Right hindlimb (tissue), 1 donor: ENCODE measurements at places on chromosomes 11 and 22.
A peak's percentile ranks its signal among the peaks of the same experiment; 100 is the strongest.

GRCh38 chr22:42716649-42717127 is 4.0 kb downstream of the A4GALT start:
- no peak for DNase-seq

DNA sequence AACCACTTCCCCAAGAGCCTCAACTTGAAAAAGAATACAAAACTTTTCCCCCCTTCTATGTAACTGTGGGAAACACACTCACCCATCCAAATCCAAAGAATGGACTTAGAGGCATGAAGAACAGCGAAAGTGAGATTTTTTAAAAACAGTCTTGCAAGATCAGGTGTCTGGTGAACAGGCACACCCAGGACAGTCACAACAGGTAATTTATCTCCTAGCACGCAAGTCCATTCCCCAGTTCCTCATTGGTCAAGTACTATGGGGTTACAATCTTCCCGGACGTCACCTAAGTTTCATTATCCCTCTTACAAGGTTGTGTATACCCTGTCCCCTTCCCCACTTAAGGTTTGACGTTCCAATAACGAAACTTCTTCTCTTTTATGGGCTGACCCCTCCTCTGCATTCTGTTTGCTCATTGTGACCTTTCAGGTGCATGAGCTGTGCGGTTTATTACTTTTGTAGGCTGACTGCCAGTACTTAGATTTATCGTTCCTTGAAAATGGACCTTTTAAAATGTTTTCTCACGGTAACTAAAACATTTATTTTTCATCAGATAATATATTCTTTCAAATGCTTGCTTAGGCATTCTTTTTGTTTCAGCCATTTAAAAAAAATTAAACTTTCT is 1401.9 kb downstream of the FAM181B start:
- no peak for DNase-seq

DNA sequence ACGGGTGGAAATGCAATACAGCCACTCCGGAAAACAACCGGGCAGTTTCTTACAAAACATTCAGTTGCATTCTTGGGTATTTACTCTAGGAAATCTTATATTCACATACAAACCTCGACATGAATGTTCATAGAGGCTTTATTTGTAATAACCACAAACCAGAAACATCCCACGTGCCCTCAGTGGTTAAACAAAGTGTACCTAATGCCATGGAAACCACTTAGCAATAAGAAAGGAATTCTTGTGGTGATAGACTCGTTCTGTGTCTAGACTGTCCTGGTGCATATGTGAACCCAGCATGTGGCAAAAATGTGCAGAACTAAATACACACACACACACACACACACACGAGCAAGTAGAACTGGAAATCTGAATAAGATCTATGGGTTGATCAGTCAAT is 1073.3 kb downstream of the TBC1D22A start:
- no peak for DNase-seq

DNA sequence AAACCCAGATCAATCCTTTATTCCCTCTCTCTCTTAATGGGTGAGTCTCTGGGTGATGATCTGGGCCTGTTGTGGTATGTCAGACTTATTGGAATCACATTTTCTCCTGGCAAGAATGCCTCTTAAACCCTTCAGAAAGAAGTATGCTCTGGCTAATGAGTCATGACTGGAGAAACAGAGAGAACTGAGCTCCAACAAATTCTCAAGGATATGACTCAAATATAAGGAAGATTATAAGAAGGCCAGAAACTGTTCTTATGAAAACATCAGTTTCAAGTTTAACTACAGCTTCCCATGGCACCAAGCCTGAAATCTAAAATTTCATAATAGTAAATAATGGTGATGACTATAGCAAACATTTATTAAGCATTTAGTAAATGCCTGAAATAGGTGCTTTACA is 83.9 kb downstream of the OR5AK2 start:
- DNase-seq: no peak

- no peak for DNase-seq
Observed at GRCh38 chr11:846496-847098, 3.9 kb downstream of the TSPAN4 start.

GRCh38 chr11:30107899-30108298 is 91.1 kb upstream of the KCNA4 start:
- DNase-seq: no peak

GRCh38 chr11:48041877-48042695 is 61.7 kb downstream of the PTPRJ start:
- DNase-seq: no peak

GRCh38 chr11:60858731-60859464 is 3.1 kb upstream of the PTGDR2 start:
- DNase-seq: no peak

DNA sequence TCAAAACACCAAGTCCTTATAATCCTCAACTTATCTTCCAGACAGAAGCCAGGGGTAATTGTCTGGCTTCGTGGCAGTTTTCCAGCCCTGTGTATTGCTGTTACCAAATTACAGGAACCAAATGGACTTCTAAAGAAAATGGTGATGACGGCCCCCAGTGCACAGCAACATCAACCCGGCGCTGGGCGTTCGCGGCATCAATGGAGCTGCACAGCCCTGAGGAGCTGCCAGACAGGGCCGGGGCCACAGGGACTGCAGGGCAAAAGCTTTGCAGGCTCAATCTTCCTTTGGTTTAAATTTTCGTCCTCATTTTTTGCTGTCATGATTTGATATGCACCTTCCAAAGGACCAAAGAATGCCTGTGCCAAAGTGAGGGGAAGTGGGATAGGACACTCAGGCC is 292.5 kb downstream of the BRD1 start:
- no peak for DNase-seq

DNA sequence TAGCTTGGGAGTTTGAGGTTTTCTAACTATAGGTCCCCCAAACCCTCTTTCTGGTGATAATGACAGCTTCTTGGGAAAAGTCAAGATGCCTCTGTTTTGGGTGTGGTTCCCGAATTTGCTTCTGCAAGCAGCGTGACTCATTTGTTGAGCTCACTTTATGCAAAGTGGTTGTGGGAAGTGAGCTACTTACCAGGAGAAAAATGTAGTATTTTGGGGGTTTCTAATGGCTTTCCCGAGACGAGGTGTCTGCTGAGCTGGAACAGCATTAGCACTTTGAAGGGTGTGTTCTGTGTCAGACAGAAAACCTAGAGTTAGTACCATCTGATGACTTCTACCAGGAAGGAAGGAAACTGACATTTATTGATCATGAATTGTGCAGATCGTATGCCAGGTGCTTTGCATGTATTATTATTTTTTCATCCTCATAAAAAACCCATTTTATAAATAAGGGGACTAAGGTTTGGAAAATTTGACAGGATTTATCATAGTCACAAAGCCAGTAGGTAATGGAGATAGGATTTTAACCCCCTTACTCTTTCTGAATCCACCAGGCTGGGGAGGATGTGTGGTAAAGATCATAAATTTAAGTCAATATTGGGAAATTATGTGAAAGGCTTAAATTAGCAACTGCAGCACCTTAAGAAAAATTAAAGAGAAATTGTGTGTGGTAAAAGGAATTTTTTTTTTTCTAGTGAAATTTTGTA is 108.8 kb upstream of the CD44 start:
- no peak for DNase-seq

DNA sequence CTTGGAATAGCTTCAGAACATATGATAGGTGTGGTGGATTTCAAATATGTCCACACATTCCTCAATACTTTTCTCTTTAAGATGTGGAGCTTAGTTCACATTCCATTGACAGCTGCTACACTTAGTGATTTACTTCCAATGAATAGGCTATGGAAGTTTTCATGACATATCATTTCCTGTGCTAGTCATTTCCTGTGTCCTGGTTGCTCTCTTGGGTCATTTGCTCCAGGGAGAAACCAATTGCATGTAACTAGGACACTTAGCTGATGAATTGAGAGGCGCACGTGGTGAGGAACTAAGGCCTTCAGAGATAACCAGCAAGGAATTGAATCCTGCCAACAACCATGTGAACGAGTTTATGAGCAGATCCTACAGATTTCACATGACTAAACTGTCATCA is 120.9 kb downstream of the SLC17A6 start:
- no peak for DNase-seq

GRCh38 chr22:26460202-26460601 is 23.4 kb downstream of the HPS4 start:
- no peak for DNase-seq

DNA sequence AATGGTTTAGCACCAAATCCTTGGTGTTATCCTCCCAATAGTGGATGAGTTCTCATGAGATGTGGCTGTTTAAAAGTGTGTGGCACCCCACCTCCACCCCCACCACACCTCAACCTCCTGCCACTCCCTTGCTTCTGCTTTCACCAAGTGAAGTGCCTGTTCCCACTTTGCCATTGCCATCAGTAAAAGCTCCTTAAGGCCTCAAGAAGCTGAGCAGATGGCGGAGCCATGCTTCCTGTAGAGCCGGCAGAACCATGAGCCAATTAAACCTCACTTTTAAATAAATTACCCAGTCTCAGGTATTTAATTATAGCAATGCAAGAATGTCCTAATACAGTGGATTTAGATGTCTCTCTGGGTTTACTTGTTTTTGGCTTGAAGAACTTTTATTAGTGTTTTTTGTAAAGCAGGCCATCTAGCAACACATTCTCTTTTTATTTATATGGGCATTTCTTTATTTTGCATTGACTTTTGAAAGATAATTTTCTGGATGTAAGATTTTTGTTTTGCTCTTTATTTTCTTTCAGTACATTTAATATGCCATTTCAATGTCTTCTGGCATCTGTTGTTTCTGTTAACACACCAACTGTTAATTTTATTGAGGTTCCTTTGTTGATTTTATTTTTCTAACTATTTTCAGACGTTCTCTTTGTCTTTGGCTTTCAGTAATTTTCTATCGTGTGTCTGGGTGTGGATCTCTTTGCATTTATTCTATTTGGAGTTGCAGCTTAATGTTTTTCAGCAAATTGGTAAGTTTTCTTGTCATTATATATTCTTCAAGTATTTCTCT is 724.5 kb upstream of the CNTN5 start:
- no peak for DNase-seq

GRCh38 chr11:1920128-1920908 is 815 bp downstream of the TNNT3 start:
- no peak for DNase-seq

DNA sequence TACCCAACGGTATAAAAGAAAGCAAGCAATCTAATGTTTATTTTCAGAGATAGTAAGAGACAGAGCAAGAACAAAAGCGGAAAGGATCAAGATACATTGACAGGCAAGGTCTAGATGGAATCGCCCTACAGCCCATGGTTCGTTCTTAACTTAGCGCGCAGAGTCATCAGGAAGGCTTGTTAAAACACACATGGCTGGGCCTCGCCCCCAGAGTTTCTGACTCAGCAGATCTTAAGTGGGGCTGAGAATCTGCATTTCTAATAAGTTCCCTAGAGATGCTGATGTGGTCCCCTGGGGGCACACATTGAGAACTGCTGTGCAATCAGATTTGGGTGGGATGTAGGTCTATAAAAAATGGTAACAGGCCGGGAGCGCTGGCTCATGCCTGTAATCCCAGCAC is 35.8 kb upstream of the CHRM4 start:
- DNase-seq: no peak

GRCh38 chr11:81596704-81597103 is 1137.0 kb downstream of the FAM181B start:
- no peak for DNase-seq

- no peak for DNase-seq
Observed at GRCh38 chr11:120398132-120398531, 61.9 kb downstream of the ARHGEF12 start.

DNA sequence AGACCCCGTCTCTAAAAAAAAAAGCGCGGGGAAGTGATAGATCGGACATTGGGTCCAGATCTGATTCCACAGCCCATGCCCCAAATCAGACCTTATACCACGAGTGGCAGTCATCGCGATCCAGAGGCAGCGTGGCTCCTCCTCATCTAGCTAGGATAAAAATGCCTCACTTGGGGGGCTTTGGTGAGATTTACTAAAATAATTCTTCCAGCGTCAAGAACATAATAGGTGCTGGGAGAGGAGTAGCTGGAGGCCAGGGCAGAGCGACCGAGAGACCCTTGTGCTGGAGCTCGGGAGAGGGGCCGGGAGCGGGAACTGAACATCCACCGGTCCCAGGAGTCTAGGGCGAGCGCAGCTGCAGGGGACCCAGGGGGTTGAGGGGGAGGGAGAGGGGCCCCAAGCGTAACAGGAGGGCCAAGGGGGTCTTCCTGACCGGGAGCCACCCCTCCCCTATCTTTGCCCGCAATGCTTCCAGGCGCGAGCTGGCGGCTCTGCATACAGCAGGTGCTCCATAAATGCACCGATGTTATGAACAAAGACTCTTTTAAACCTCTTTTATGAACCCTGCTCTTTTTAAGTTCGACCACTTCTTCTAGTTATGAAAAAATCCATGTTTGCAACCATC is 823 bp upstream of the CPT1A start:
- no peak for DNase-seq

- DNase-seq: no peak
Observed at GRCh38 chr11:122979103-122979814, 2.4 kb downstream of the BSX start.

GRCh38 chr11:36498721-36499120 is 11.4 kb downstream of the TRAF6 start:
- DNase-seq: no peak

- DNase-seq: no peak
Observed at GRCh38 chr11:103079833-103080232, 12.1 kb downstream of the DCUN1D5 start.

DNA sequence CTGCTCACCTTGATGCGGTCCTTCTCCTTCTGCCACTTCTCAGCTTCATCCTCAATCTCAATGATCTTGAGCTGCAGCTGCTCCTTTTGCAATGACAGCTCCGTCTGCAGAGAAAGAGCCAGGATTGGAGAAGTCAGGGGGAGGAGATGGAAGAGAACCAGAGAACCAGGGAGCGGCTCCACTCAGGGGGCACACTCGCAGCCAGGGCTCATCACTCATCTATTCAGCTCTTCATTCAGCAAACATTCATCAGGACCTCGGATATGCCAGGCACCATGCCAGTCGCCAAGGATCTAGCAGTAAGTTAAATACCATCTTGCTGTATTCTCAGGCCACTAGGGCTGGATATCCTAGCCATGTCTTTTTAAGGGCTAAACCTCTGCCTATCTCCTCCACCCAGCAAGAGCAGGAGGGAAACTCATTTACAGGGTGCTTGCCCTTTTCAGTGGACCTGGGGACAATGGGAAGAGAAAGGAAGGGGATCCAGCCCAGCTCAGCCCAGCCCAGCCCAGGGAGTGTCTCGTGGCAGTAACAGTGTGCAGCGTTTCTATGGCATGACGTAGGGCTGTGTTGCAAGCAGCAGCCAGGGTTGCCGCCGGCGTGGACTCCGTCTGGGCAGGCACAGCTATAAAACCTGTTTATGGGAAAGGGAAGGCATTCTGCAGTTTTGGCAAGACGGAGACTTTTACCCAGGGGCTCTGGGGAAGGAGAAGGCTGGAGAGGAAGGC is 9.4 kb downstream of the TRIM29 start:
- peak; percentile 82 for DNase-seq

- DNase-seq: no peak
Observed at GRCh38 chr11:130148796-130149326, 10.7 kb upstream of the ST14 start.

DNA sequence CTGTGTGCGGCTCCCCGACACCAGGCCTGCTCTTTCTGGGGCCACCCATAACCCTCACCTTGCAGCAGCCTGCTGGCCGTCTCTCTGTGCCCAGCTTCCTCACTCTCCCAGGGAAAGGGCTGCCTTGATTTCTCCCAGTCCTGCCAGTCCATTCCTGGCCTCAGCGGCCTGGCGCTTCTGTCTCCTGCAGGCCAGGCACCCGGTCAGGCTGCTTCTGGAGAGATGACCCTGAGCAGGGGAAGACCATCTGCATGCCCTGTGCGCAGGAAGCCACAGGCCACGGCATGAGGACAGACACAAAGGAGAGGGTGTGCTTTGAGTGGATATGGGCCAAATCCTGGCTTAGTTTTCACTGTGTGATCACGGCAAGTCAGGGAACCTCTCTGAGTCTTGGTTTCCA is 86.2 kb downstream of the TSPAN18 start:
- no peak for DNase-seq

GRCh38 chr22:19446603-19447329 is 745 bp downstream of the C22orf39 start:
- no peak for DNase-seq
